ENCODE measurements at places on chromosomes 7 and 10.

- DNase-seq = no peak
Observed at GRCh38 chr7:157003445-157003755, 7.1 kb downstream of the MNX1 start.

GRCh38 chr7:130150587-130150986, 54.6 kb downstream of the TMEM209 start:
- no peak for DNase-seq

- no peak for DNase-seq
Observed at GRCh38 chr10:77664008-77664407, 26.4 kb upstream of the KCNMA1 start.

- no peak for DNase-seq
Observed at GRCh38 chr7:66771795-66772194, 31.3 kb downstream of the RABGEF1 start.

DNA sequence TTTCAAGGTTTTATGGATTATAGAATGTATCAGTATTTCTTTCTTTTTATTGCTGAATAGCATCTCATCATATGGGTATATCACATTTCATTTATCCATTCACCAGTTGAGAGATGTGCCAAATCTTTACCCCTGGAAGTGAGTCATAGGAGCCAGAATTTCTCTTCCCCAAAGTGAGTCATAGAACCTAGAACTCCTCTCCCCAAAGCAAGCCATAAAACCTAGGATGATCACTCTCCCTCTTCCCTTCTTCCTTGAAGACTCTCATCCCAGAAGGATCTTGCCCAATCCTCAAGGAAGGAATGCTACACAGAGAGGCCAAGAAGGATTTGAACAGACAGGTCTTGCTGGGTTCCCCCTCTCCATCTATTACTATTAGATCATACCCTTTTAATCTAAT, 199.9 kb downstream of the EVX1 start:
- DNase-seq = peak; percentile 94

- DNase-seq = no peak
Observed at GRCh38 chr7:24510759-24511158, 62.5 kb upstream of the PALS2 start.

DNA sequence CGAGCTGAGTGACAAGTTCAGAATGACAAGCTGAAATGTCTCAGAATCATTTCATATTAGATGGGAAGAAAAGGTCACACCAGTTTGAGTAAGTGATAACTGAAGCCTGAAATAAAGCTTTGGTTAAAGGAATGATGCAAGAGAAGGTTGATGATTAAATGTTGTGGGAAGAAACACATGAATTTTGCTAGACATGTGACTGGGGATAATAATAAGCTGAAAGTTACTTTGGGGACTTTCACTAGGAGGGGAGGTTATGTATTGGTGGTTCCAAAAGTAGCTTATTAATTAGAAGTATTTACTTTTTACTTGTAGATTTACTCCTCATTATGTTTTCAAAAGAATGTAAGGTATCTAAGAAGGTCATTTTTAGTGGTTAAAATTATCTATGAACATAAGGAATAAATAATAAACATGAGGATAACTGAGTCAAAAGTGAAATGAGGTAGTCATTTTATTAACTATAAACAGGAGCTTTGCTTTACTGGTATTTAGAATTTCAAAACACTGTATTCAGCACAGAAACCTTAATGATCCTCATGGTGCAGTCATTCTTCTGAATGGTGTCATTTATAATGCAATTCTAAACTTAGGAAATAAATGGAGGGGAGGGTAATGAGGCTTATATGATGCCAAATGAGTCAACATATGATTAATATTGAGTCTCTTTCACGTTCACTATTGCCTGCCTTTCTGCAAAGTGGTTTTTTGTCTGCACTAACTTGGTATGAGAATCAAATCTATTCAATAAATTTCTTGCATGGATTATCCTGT, 63.7 kb downstream of the PRKG1 start:
- peak; percentile 93 for DNase-seq

- DNase-seq = no peak
Observed at GRCh38 chr10:1100691-1101368, 44.6 kb downstream of the WDR37 start.
